ENCODE measurements at places on chromosomes 16 and 17.

DNA sequence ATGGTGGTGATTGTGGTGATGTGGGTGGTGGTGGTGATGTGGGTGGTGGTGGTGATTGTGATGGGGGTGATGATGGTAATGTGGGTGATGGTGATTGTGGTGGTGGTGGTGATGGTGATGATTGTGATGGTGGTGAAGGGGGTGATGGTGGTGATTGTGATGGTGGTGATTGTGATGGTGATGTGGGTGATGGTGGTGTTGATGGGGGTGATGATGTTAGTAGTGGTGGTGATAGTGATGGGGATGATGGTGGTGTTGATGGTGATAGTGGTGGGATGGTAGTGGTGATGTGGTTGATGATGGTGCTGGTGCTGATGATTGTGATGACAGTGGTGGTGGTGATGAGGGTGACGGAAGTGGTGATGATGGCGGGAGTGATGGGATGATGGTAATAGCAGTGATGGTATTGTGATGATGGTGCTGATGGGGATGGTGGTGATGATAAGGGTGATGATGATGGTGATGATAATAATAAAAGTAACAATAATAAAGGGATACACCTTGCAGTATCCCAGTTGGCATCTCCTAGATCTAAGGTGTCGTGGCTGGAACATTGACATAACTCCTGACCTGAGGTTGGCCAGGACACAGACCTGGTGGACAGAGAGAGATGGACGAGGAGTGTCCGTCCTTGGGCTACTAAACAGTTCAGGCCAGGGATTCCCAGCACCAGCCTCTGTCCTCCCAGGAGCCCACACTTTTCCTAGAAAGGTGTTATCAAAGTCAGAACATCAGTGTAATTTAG, 344.5 kb downstream of the SEC14L1 start:
- no peak for DNase-seq

- no peak for DNase-seq
These were observed 44.7 kb downstream of the PSME3IP1 start for GRCh38 chr16:57140931-57141668.

GRCh38 chr17:74453665-74454196, 12.7 kb upstream of the CD300A start:
- peak; percentile 60 for DNase-seq

DNA sequence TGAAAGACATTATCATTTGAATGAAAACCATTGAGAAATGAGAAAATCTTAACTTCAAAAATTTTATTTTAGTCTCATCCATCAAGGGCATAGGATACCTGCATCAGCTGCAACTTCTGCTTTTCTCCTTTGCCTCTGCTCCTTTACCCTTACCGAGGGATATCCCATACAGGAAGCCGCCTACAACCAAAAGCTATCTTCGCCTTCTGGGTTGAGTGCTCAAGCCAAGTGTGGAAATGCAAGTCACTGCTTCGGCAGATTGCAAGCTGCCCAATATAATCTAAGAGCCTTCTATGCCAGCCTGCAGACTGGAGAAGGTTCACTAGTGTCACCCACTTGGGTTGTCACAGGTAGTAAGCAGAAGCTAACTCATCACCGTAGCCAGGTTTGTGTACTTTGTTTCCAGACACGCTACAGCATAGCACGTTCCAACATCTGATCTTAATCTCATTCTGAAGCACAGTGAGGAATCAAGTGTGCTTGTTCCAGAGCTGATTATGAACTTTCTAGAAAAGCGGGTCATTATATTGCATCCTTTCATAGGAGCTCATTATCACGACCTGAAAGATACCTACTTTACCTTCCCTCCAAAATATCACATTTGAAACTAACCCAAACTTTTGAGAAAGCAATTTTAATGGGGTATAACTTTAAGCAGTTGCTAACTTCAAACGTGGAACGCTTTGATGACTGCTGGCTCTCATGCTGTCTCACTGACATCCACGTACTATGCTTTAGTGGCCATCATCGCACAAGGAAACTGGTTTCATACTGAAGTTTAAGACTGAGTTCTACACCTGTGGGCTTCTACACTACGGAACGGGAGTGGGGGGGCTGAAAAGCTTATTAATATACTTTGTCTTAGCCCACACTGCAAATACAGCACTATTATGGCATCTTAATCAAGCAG, 8.0 kb upstream of the UNK start:
- DNase-seq = no peak

- no peak for DNase-seq
These were observed 32.8 kb downstream of the FBXO31 start for GRCh38 chr16:87350681-87351319.

DNA sequence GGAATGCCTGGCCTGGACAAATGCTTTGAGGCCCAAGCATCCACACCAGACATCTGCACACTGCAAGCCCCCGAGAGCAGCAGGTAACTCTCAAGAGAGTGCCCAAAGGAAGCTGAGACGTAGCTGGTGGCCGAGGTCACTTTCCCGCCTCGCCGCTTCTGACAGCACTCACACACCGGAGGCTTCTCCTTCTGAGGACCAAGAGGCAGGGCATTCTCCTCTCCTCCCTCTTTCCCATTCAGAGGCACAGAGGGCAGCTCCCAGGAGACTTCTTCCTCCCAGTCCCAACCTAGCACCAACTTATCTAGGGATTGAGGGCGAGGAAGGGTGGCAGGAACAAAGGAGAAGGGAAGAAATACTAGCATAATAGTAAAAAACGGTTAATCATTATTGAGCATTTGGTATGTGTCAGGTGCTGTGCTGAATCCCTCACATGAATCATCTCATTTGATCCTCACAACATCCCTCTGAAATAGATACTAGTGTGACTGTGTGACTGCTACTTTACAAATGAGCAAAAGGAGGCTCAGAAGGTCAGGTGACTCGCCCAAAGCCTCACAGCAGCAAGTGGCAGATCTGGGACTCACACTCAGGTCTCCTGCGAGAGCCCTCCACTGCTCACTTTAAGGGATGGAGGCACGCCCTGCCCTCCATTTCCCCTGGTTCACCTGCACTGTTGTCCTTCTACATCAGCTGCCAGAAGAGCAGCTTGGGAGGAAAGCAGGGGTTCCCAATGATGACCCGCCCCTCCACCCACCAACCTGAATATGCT, 41.8 kb downstream of the MYO18A start:
- no peak for DNase-seq

GRCh38 chr16:30721167-30721566, 22.2 kb downstream of the SRCAP start:
- DNase-seq = no peak

DNA sequence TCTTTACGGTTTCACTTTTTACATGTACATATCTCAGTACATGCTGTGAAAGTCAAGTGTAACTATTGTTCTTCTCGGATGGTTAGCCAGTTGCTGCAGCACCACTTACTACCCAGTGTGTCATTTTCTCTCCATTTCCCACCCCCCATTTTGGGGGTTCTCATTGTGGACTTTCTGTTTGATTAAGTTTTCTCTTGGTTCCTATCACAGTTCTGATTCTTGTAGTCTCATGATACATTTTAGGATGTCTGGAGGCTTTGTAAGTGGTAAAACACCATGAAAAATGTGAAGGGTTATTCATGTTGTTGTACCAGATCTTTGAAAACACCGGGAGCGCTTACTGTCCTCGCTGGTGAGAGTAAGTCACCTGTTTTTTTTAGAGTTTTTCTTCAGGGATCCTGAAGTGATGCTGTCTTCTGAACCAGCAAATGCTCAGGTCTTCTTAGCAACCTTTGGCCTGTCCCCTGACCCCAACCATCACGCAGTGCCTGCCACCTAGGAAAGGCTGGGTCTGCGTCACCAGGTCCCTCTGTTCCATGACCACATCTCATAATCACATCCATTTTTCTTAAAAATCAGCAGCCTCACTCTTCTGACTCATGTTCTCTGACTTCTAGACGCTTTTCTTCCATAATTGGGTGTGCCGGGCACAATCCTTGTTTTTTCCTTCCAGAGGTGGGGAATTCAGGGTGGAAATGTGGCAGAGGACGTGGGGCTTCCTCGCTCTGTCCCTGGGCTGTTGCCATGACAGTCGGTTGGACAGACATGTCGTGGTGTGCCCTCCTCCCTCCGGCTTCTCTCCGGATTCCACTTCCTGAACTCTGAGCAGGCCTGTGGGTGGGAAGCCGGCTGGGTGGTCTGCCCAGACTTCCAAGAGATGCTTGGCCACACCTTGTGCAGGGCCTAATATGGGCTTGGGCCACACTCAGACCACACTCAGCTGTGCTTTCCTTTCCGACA, 102.6 kb downstream of the NTN1 start:
- DNase-seq = no peak

DNA sequence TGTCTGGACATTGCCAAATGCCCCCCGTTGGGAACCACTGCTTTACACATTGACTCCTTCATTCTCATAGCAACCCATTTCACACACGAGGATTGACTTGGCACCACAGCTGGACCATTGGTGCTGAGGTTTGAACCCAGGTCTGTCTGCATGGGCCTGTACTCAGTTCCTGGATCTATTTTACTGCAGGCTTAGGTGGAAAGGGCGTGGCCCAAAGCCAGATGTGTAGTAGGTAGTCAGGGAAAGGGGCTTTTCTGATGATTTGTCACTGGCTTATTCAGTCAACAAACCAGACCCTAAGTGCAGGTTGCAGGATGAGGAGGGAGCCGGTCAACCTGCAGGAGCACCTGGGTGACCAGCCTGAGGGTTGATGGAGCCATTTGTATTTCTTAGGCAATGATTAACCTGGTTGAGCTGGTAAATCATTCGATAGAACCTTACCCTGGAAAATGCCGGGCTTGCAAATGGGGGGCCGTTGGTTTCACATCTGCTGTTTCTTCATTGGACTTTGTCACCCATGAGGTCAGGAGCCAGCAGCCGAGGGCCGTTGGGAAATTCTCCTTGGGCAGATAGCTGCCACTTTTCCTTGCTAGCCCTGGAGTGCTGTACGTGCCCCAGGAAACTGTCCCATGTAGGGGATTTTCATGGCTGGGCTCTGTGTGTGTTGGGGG, 104.4 kb downstream of the CMIP start:
- DNase-seq = no peak

DNA sequence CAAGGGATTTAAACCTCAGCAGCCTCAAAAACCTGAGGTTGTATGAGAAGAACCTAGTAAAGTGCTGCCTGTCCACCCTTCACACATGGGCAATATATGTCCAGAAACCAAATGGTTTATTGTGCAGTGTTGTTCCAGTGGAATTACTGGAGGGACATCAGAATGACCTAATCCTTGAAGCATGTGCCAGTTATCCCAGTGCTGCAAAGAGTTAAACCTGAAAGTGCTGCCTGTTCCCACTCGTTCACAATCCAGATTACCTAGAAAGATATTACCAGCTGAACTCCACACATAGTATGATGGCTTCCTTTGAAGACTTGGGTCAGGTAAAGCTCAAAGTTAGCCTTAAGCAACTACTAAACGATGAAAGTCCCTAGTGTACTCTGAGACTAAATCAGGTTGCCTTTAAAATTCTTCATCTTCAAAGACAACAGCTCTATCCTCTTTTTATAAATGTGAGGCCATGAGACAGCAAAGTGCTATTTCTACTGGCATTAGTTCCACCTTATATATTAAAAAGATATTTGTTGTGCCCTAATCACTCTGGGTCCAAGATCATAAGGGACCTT, 133.1 kb downstream of the SNX11 start:
- DNase-seq = no peak

GRCh38 chr16:55294129-55294528, 29.9 kb upstream of the IRX6 start:
- DNase-seq = no peak

DNA sequence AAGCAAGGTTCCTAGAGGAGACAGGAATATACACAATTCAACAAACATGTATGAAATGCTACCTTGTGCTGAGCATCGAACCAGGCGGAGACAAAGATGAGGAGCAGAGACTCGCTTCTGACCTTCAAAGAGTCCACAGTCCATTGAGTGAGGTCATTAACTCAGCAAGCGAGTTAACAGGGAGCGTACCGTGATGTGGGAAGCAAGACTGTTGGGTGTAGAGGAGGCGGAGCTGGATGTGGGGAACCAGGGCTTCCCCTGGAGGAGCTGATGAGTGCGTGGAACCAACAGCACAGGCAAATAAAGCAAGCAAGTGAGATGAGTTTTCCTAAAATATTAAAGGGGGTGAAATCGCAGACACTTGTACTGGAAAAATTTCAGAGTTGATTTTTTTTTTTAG, 65.0 kb downstream of the NXN start:
- no peak for DNase-seq

DNA sequence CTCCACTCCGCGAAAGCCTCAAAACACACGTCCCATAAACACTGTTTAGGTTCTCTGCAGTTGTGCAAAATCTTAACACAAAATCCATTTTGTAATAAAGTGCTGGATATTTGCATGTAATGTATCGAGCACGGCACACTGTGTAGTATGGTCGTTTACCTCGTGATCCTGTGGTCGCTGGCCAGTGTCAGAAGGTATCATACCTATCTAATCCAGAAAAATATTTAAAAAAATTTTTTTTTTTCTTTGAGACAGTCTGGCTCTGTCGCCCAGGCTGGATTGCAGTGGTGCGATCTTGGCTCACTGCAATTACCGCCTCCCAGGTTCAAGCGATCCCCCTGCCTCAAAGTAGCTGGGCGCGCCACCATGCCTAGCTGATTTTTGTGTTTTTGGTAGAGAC, 996 bp downstream of the RPL38 start:
- DNase-seq = no peak

- no peak for DNase-seq
These were observed 6.6 kb downstream of the ABI3 start for GRCh38 chr17:49216953-49217650.

GRCh38 chr16:11093572-11094074, 149.3 kb downstream of the CLEC16A start:
- DNase-seq = no peak

- DNase-seq = no peak
These were observed 108.5 kb downstream of the NLK start for GRCh38 chr17:28151001-28151400.

DNA sequence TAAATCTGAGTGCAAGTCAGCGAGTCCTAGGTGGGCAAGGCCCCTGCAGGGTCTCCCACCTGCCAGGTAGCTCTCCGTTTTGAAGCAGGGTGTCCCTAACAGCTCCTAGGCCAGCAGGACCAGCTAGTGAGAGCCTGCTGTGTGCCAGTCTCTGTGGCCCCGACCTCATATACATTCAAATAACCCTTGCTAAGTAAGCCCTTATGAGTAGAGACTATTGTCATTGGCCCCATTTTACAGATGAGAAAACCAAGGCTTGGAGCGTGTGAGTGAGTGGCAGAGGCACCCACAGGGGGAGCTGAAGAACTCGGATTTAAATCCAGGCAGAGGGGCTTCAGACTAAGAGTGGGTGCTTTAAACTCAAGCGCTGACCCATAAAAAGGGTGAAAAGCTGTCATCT, 39.7 kb upstream of the EMP2 start:
- no peak for DNase-seq

- no peak for DNase-seq
These were observed 57.2 kb downstream of the NUP93 start for GRCh38 chr16:56787167-56787566.
